Thoracic aorta (tissue), 2 donors: ENCODE measurements at places on chromosomes 1 and 21.

- DNase-seq, result no peak
These were observed 26.1 kb downstream of the PKP1 start for GRCh38 chr1:201309416-201309815.

DNA sequence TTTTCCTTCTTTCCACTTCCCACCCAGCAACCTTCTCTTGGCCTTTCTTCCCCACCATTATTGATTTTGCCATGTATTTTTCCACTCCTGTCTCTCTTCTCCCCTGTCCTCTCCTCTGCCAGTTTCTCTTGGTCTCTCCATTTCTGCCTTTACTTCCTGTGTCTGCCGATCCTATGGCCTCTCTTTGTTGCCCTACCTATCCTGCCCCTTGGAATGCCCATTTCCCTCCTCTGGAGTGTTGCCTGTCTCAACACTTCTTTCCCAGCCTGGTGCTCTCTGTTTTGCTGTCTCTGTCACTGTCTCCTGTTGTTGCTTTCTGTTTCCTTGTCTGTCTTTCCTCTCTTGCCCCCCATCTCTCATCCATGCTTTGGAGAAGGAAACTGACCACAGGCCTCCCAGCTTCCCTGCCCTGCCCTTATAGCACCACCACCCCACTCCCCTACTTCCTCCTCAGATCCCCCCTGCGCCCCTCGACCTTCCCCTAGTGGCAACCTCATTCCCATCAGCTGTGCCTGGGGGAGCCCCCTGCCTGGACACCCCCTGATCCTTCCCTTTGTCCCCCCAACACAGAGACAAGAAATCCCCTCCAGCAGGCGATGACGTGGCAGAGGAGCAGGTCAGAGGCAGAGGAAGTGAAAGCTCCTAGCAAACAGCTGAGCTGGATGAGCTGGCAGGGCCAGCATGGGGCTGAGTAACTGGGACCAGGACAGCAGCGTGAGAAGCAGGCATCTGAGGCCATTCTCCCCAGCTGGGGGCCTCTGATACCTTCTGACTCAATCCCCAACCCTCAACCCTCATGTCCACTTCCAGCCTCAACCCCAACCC is 6.6 kb upstream of the ETV3L start:
- no peak for DNase-seq

- no peak for DNase-seq
These were observed 40.9 kb downstream of the LAMC2 start for GRCh38 chr1:183226963-183227362.

- no peak for DNase-seq
These were observed 55.7 kb upstream of the KIRREL1 start for GRCh38 chr1:157937744-157938143.

DNA sequence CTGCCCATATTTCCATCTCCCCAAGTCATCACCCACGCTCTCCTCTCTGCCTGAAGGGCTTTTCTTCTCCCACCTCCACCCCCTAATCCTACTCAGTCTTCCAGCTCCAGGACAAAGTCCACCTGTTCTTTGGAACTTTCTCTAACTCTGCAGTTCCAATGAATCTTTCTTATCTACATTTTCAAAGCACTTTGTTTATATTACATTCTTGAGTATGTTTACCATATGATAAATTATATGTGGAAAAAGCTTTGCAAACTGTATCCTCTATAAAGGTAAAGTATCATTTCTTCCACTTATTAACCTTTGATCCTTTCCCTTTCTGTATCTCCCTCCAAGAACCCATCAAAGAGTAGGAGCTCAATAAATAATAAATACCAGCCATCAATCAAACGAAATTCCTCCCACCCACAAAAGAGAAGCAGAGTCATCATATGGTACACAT is 39.7 kb downstream of the TTC13 start:
- DNase-seq, result no peak

DNA sequence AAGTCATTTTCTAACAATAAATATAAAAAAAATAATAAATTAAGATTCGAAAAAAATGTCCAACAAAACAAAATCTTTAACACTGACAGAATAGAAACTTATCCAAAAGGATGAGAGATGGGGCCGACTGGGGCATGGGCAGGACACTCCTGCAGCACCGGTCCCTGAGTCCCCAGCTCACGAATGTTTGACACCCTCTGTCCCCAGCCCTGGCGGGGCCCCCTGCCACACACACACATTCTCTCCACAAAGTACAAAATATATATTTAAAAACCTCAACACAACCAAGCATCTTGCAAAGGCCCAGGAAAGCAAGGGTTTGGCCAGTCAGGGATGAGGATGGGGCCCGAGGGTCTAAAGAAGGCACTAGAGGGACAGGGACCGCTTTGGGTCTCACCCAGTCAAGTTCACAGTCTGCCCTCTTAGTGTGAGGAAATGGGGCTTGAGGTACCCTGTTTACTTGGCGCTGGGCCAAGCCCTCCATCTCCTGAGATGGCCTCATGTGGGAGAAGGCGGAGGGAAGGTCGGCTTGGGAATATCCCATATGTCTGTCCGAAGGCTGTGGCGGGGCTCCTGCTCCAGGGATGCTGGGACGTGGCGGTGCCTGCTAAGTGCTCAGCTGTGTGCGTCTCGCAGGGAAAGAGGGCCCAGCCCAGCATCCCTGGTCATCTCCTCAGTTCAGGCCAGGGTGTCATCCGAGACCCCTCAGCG is 31.3 kb downstream of the EPHA2 start:
- DNase-seq, result no peak
